ENCODE measurements at places on chromosomes 3 and 15.
A peak's percentile ranks its signal among the peaks of the same experiment; 100 is the strongest.

GRCh38 chr3:114856835-114857234, 290.3 kb downstream of the ZBTB20 start:
- no peak for DNase-seq

- no peak for DNase-seq
These were observed 20.7 kb downstream of the RPN1 start for GRCh38 chr3:128629936-128630335.

DNA sequence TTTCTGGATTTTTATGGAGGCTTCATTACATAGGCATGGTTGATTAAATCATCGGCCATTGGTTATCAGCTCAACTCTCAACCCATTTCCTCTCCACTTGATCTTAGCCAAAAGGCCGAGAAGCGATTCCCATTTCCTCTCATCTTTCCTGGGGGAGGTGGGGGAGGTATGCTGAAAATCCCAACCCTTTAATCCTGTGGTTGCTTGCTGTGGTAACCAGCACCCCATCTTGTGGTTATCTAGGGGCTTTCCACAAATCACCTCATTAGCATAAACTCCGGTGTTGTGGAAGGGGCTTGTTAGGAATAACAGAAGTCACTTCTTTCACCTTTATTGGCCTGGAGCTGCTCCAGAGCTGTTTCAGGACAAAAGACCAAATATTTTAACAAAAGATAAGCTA, 20.9 kb downstream of the PDE8A start:
- DNase-seq = no peak

GRCh38 chr3:149609595-149609994, 48.2 kb downstream of the WWTR1 start:
- no peak for DNase-seq

DNA sequence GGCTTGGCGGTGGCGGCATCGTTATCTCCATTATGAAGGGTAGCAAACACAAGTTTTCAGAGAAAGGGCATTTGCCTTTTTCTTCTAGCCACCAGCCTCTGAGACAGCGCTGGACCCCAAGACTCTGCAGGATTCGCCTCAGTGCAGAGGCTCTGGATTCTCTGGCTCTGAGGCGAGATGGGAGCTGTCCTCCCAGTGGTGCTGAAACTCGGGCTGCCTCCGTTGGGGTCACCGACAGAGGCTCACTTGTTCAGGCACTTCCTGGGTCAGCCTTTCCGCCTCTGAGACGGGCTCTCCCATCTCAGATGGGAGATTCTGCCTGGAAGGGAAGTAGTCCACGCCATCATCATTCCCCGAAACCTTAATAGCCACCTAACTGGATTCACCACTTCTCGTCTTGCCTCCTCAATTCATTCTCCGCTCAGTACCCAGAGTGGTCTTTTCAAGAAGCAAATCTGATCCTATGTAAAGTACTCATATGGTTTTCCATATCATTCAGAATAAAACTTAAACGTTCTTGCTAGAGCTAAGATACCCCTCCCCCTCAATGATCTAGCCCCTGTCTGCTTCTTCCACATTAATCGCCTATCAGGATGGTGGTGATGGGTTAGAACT, 76.9 kb downstream of the RHCG start:
- peak; percentile 40 for DNase-seq

GRCh38 chr3:56858331-56858730, 56.6 kb upstream of the ARHGEF3 start:
- no peak for DNase-seq

- no peak for DNase-seq
These were observed 50.0 kb upstream of the SMAD6 start for GRCh38 chr15:66651913-66652642.
